SJCRH30 (cell line): ENCODE measurements at places on chromosomes 11 and 22. TPM values are rescaled to one million over a fixed set of nuclear protein-coding genes. Genes with fewer than 3 reads are reported as not detected.
A peak's percentile ranks its signal among the peaks of the same experiment; 100 is the strongest.

- H3K4me3 ChIP-seq, result no peak overlapping the region
- H3K27me3 ChIP-seq, result no peaks in the 10 kb centered on the region
- no peak overlapping the region for H3K27ac ChIP-seq
- no peaks in the 10 kb centered on the region for H3K36me3 ChIP-seq
Measured at GRCh38 chr11:72446929-72447769, 12.8 kb upstream of the CLPB start.

DNA sequence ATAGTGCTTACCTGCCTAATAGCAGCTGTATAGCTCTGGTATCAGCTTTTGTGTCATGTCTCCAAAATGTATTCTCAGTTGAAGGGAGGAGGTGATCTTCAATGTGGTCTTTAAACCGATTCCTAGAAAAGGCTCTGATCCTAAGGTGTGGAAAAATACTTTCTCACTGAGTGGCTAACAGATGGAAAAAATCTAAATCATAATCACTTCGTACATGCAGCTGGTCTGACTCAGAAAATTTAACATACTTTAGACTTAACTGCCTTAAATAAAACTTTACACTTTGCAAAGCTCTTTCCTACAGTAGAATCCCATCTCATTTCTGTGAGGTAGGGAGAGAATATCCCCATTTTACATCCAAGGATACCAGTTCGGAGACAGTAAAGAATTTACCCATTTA, 38.0 kb downstream of the C2CD3 start:
- DNase-seq, result no peak
- H3K4me3 ChIP-seq, result no peak overlapping the region
- peaks cover 66% of the 10 kb centered on the region for H3K36me3 ChIP-seq
- peaks cover 17% of the 10 kb centered on the region for H3K4me1 ChIP-seq
- no peaks in the 10 kb centered on the region for H3K27me3 ChIP-seq
- no peak overlapping the region for H3K27ac ChIP-seq

- no peak overlapping the region for H3K4me3 ChIP-seq
- no peaks in the 10 kb centered on the region for H3K36me3 ChIP-seq
- no peaks in the 10 kb centered on the region for H3K4me1 ChIP-seq
- H3K27ac ChIP-seq, result no peak overlapping the region
- no peaks in the 10 kb centered on the region for H3K27me3 ChIP-seq
Measured at GRCh38 chr11:114709960-114710359, 31.6 kb downstream of the NXPE2 start.

- DNase-seq, result no peak
- no peak overlapping the region for H3K27ac ChIP-seq
- no peaks in the 10 kb centered on the region for H3K27me3 ChIP-seq
- no peaks in the 10 kb centered on the region for H3K36me3 ChIP-seq
- H3K4me1 ChIP-seq, result peaks cover 8% of the 10 kb centered on the region; the same call in 1 of the 2 replicates
Measured at GRCh38 chr22:39498368-39498767, 3.7 kb upstream of the MIEF1 start.

DNA sequence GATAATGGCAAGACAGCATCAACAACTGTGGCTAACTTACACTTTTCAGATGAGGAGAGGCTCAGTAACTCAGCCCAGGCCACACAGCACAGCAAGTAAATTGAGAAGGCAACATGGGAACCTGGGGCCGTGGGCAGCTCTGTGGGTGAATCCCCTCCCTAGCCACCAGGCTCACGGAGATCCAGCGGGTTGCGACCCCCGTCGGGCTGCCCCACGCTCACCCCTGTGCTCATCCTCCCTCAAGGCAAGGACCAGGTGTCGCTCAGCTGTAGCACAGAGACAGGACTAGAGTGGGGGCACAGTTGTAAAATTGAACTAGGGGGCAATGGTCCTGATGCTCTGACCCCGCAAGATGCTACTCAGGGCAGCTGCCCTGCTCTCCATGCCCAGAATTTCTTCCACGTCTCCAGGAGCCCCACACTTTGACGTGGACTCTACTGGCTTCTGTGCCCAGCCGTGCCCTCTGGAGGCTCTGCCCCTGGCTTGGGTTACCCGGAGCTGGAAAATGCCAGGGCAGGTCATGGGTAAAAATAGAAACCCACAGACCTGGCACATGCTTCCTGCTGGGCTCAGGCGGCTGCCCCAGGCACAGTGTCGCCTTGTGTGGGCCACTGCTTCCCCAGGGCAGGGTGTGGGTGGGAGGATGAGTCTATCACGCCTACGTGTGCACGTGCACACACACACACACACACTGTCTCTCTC, 9.0 kb downstream of the TUBA8 start:
- H3K27me3 ChIP-seq, result no peaks in the 10 kb centered on the region
- H3K36me3 ChIP-seq, result no peaks in the 10 kb centered on the region
- H3K4me1 ChIP-seq, result no peaks in the 10 kb centered on the region
- no peak overlapping the region for H3K4me3 ChIP-seq

DNA sequence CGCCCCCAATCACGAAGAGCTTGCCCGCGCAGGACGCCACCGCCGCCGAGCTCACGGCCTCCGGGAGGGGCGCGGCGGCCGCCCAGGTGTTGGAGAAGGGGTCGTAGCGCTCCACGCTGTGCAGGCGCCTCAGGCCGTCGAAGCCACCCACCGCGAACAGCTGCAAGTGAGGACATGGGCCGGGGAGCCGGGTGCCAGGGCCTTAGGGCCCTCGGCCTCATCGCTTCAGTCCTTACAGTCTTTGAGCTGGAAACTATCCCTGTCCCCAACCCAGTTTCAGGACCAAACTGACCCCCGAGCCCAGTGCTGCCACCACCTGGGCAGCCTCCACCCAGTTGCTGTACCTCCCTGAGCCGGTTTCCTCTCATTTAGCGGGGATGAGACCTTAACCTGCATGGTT, 7.6 kb downstream of the KLHL35 start:
- no peak overlapping the region for H3K4me3 ChIP-seq
- H3K27me3 ChIP-seq, result no peaks in the 10 kb centered on the region
- peaks cover 5% of the 10 kb centered on the region; the same call in 1 of the 2 replicates for H3K4me1 ChIP-seq

- H3K27me3 ChIP-seq, result no peaks in the 10 kb centered on the region
- DNase-seq, result no peak
- H3K27ac ChIP-seq, result no peak overlapping the region
- H3K4me1 ChIP-seq, result no peaks in the 10 kb centered on the region
- no peaks in the 10 kb centered on the region for H3K36me3 ChIP-seq
- no peak overlapping the region for H3K4me3 ChIP-seq
Measured at GRCh38 chr11:2250485-2250884, 19.9 kb downstream of the ASCL2 start.

GRCh38 chr11:44138286-44138685, 42.8 kb downstream of the EXT2 start:
- H3K27ac ChIP-seq, result no peak overlapping the region
- no peak for DNase-seq
- no peaks in the 10 kb centered on the region for H3K27me3 ChIP-seq
- H3K36me3 ChIP-seq, result peaks cover 5% of the 10 kb centered on the region; the same call in 1 of the 2 replicates
- H3K4me3 ChIP-seq, result no peak overlapping the region

- peak; percentile 91 for DNase-seq
- no peaks in the 10 kb centered on the region for H3K27me3 ChIP-seq
- no peaks in the 10 kb centered on the region for H3K36me3 ChIP-seq
- peak overlapping the region; percentile 66 for H3K27ac ChIP-seq
- peaks cover 57% of the 10 kb centered on the region for H3K4me1 ChIP-seq
Measured at GRCh38 chr11:126129727-126130671, 67.3 kb upstream of the CDON start.

FIBP gene
- total RNA-seq, result 64.3 and 68.1 TPM in 2 replicates

OR52E8 gene
- total RNA-seq, result not detected in 2 replicates

CNGA4 gene
- not detected in 2 replicates for total RNA-seq

ZNF280B gene
- total RNA-seq, result 0.18 and 0.24 TPM in 2 replicates

MRGPRE gene
- not detected in 2 replicates for total RNA-seq

ZNF195 gene
- 35.8 and 44.8 TPM in 2 replicates for total RNA-seq

TRIM48 gene
- total RNA-seq, result not detected in 2 replicates
